Activated naive CD8-positive, alpha-beta T cell treated with anti-CD3 and anti-CD28 coated beads, Interleukin-2, amount 50 U/mL, for 24 hours (primary cell): ENCODE measurements at places on chromosomes 1 and 21.

DNA sequence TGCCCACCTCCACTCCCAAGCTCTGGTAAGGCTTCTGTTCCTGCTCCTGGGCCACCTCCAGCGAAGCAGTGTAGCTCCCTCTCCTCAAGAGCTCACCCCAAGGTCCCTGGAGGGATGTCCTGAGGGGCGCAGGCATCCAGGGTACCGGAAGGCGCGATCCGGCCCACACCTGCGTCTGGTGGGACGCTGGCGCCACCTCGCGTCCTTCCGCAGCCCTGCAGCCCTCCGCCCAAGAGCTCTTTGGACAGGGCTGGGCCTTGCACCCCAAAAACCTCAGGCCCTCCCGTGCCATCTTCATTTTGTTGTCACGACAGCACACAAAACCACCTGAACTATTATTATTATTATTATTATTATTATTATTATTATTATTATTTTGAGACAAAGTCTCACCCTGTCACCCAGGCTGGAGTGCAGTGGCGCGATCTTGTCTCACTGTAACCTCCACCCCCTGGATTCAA, 49.2 kb upstream of the PAX7 start:
- peak; percentile 65 for DNase-seq

GRCh38 chr1:79375352-79375751, 368.8 kb upstream of the ADGRL4 start:
- DNase-seq = no peak

- DNase-seq = no peak
Observed at GRCh38 chr1:156815961-156816422, 656 bp downstream of the SH2D2A start.

DNA sequence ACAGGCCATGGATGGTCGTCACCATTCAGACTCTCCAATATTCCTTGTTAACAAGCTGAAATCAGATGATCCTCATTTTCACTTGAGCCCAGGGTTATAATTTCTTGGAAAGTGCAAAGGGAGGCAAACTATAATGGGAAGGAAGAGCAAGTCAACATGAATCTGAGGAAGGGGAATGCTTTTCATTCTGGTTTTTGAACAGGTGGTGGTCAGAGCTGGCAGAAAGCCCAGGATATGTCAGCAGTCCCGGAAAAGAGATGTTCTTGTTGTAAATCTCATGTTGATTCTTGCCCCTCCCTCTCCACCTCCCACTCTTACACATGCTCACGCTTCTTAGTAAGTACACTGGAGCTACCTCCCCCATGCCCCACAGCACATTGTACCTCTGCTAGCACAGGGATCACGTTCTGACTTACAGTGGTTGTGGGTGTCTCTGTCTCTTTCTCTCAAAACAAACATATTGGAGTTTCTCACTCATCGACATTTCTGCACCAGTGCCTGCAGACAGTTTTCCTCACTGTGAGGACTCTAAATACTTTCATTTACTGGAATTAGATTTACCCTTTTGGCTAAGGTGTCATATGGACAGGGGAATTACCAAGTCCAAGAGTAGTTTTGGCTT, 77.6 kb downstream of the XCL2 start:
- peak; percentile 59 for DNase-seq

DNA sequence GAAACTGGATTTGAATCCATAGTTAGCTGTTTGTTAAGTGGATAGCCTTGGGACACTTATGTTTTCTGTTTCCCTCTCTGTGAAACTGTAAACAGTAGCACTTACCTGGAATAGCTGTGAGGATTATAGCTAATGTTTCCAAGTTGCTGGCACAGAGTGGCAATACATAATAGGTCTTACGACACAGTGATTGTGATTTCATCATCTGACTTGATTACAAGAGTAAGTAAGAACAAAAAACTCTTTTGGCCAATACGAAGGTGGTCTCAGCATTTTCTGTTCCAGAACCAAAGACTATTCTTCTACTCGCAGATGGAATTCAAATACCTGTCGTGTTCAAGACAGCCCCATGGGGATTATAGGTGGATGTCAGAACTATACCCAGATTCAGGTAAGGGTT, 2.1 kb downstream of the C8B start:
- DNase-seq = no peak

DNA sequence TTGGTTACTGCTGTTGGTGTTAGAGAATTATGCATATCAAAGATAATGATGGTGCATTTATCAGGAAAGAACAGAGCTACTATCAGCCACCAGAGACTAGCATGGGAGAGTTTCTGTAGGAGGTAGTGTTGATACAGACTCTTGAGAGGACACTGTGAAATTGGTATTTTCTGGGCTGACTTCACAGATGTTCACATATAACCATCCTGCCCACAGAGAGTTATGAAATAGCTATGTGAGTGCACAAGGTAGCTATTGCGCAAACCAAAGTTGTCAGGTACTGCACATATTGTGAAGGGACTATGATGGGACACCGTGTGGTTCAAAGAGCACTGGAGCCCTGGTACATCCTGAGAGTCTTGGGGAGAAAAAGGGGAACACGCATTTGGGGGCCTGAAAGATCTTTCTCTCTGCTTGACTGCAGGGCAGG, 1.4 kb upstream of the TLCD4 start:
- no peak for DNase-seq

DNA sequence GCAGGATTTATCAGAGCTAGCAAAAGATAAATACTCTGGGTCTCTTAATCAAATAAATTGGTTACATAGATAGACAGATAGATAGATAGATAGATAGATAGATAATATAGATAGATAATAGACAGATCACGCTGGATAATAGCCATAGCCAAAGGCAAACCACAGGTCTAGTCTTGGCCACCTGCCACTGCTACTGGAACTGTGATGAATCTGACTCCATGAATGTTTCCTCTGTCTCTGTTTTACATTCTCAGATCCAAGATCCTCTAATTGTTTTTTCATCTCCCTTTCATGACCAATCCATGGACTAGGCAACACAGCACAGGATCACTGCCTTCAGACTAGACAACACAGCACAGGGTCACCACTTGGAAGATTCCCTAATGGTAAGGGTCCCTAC, 444.7 kb upstream of the NFIA start:
- DNase-seq = no peak

DNA sequence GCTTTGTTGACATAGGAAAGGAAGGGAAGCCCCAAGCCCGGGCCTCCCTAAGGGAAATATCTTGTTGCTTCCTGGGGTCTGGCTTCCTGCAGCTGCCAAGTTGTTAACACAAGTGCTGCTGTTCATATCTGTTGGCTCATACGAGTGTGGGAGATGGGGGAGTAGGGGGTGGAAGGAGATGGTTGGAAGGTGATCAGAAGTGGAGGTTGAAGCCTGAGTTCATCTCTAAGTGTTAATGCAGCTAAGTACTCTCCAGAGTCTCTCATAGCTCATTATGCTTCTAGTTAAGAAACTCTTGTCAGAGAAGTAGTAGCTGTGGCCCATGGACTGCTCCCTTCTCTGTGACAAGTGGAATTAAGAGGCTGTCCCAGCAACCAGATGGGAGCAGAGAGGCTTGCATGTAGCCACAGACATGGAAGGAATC, 319.2 kb upstream of the SPAG17 start:
- no peak for DNase-seq

DNA sequence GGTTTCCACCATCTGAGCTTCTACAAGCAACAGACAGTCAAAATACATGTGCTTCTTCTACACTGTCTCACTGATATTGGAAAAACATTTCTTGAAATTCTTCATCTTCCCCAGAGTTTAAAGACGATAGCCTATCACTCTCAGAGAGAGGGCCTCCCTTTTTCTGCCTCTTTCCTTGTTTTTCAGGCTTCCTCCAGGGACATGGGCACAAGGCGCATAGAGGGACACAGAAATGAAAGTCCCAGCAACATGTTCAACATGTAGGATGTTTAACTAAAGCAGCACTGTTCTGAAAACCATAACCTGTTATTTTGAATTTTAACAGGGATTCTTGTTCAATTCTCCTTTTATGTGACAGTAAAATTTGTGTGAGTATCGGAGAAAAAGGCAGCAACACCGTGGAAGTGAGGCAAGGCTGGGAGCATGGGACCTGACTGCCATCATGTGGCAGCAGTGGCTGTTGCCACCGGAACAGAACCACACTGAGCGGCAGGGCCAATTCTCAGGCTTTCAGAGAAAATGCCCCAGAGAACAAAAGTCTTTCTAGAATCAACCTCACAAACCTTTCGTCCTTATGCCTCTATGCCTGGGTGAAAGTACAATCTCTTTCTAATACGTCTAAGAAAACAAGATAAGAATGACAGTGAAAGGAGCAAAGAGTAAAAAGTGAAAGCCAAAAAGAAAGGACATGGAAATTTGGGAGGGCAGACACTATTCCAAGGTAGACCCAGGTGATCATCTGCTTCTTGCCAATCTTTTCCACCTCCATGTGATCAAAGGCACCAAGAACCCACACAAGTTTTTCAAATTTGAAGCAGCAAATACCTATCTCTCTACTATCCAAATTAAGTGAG, 54.5 kb downstream of the PCNX2 start:
- peak; percentile 10 for DNase-seq

DNA sequence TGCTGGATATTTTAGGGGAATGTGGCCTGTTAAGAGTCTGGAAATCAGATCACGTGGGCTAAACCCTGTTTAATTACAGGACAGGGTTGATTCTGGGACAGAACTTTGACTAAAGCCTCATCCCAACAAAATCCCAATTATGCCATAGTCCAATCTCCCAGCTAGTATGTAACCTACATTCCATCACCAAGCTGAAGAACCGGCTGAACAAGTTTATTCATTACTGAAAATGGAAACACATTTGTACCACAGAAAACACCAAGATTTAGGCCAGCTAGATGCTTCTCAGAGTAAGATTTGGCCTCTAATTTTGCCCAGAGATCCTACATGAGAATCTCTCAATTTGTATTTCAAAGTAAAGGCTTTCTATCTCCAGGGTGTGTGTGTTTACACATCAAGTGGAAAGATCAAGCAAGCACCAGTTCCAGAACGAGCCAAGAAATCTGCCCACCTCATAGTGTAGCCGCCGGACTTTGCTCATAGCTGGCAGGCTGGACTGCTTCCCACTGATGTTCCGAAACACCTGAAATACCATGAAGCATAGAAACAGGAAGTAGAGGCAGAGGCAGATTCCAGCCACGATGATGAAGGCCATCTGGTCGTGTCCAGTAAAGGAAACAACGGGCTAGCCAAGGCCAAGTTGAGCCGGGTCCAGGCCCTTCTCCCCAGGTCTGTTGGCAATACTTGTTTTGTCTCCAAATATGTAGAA, 86.8 kb downstream of the WLS start:
- DNase-seq = no peak

DNA sequence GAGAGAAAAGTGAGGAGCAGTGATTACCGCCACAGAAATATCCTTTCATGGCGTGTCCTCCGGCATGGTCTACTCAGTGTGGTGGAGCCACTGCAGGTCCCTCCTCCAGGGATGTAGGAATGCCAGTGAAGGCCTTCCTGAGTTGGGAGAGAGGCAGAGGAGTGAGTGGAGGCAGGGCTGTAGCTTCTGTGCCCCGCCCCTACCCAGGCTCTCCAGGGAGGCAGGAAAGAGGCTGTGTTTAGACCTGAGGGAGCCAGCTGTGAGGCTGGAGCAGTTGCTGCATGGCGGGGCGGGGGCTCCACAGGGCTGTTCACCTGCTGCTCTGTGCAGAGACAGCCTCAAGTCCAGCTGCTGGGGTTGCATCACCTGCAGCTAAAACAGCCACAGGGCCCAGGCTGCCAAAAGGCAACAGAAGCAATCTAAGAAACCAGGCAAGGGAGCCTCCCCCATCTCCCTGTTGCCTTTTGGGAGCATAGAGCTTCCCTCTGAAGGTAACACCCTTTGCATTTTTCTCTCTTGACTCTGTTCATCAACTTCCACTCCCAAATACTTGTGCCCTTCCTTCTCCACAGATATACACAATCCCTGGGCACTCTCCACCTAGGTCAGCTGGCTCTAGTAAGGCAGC, 801 bp upstream of the ANXA9 start:
- no peak for DNase-seq

DNA sequence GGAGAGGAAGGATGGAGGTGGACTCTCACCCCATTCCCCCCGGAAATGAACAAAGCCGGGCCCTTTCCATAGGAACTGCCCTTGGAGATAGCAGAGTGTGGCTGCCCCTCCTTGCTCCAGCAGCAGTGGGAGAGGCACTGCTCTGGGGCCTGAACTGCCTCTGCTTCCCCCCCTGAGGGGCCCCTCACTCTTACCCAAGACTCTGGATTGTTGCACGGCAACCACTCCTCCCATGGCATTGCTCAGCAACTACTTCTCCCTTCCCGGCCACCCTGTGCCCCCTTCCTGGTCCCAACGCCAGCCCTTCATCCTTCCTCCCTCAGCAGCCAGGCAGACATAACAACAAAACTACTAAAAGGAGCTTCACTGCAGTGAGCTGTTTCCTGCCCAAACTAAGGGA, 3.0 kb upstream of the ACKR1 start:
- DNase-seq = no peak

GRCh38 chr1:151158326-151158725, 1.9 kb downstream of the TNFAIP8L2 start:
- DNase-seq = peak; percentile 67

DNA sequence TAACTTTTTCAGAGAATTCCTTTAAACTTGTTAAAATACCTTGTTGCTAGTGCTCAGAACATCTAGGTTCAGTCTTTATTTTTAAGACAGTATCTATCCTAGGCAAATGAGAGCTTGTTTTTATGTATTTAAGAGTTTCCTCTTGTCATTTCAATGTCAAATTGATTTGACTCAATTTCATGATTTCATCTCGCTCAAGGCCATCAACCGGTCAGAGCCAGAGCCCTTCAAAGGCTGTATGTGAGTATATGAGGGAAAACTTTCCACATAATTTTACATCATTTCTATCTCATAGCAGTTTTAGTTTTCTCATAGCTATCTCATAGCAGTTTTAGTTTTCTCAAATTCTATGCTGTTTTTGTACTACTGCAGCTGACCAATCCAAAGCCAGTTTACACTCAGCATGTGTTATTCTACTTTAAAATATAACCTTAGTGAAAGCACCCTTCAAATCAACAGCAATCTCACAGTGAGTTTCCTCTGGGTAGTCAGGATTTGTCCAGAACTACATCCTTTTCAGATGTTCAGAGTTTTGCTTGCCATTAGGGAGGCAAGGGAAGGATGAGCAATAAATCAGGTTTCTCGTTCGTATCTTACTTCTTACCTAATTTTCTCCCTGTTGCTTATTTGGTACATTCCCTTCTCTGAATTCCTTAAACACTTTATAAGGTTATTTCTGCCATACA, 12.7 kb downstream of the HNRNPU start:
- DNase-seq = no peak

- DNase-seq = no peak
Observed at GRCh38 chr1:180182643-180183311, 28.1 kb downstream of the QSOX1 start.

DNA sequence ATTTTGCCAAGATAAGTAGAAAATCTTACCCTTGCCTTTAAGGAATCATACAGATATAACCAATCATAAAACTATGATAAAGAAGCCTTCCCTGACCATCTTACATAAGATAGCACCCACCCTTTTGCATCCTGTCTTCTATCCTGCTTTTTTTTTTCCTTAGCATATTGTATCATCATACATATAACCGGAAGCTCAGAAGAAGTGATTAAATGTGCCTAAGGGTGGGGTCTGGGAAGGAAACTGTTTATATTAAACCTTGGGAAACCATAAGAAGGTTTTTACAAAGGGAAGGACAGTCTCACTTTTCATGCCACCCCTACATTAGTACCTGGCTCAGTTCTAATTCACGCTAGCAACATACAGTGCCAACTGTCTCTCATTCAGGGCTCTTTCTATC, 66.8 kb downstream of the LUZP1 start:
- DNase-seq = no peak
